ENCODE measurements at places on chromosomes 1 and 21.

DNA sequence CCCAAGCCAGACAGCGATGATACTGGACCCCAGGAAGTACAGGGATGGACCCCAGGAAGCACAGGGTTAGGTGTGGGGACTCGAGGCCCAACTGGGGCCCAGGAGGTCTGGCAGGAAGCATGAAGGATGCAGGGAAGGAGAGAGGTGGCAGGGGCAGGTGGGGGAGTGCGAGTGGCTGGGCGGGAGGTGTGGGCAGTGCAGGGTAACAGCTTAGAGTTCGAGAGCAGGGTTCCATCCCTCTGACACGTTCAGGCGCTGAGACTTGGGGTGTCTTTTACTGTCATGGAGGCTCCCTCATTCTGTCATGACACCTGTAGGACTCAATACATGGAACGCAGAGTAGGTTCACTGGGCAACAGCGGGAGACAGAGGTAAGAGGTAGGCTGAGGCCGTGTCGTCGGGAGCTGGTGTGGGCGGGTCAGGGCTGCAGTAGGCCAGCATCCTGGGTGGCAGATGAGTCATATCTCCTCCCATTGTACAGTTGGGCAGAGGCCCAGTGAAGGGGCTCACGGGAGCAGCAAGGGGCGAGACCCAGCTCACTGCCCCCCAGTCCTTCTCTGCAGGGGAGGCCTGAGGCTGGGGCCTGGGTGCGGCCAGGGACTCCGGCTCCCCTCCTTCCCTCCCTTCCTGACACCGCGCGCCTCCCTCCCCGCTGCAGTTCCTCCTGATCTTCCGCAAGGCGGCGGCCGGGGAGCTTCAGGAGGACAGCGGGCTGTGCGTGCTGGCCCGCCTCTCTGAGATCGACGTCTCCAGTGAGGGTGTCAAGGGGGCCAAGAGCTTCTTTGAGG is 11.6 kb upstream of the CTRC start:
- DNase-seq = peak; percentile 34

GRCh38 chr1:228207851-228208821 is at the start of gene OBSCN:
OBSCN (plus strand) TSS chr1:228208044; CDS start chr1:228211784, 3,740 bp downstream.
- DNase-seq = no peak

- peak; percentile 80 for DNase-seq
These were observed 46.0 kb downstream of the GRHL3 start for GRCh38 chr1:24364975-24365678.

- no peak for DNase-seq
These were observed 622.0 kb downstream of the KIF26B start for GRCh38 chr1:245776694-245777332.

DNA sequence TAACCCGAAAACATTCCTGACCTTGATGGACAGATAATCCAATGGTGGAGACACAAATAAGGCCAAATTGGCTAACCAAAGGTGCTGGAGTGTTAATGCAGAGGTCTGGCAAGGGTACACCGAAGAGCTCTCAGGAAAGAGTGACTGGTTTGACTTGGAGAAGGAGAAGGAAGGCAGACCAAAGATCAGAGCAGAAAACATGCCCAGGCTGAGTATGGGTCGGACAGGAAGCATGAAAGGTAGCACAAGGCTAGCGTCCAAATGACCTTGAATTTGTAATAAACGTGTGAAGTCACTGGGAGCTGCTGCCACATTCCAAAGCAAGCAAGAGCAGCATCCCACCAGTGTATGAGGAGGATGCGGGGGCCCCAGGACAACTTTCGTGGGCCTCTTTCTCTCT is 45.7 kb downstream of the APP start:
- peak; percentile 38 for DNase-seq

DNA sequence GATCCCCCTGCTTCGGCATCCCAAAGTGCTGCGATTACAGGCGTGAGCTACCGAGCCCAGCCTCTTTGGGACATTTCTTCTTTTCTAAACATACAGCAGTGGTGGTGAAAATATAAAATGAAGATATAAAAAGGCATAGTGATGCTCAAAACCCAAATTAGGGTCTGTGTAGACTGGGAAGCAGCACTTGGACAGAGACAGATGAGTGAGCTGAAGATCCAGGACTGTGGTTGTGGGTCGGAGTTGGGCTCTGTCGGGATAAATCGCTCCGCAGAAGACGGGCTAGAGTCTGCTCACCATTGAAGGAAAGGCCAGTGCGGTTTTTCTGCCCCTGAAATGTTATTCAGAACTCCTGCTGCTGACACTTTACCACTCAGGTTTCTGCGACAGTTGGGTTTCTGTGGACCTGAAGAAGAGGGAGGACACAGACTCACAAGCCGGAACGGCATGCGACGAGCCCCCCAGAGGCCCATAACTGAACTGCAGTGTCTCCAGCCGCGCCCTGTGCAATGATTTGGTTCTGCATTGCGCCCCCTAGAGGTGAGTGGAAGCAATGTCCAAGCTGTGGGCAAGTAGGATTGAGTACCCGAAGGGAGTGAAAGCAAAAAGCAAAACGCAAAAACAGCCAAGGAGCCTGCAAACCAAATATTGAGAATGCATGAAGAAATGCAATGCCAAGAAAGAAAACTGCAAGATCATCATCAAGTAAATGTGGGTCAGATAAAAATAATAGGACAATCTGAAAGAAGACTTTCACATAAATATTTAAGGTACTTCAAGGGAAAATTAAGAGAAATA is 66.6 kb downstream of the GABPA start:
- peak; percentile 91 for DNase-seq

GRCh38 chr1:188350104-188350503 is 1521.4 kb downstream of the PLA2G4A start:
- no peak for DNase-seq

GRCh38 chr1:153389973-153390879 is 647 bp downstream of the S100A8 start:
- DNase-seq = no peak

- peak; percentile 94 for DNase-seq
These were observed 45.7 kb downstream of the PSMG1 start for GRCh38 chr21:39137248-39138178.

DNA sequence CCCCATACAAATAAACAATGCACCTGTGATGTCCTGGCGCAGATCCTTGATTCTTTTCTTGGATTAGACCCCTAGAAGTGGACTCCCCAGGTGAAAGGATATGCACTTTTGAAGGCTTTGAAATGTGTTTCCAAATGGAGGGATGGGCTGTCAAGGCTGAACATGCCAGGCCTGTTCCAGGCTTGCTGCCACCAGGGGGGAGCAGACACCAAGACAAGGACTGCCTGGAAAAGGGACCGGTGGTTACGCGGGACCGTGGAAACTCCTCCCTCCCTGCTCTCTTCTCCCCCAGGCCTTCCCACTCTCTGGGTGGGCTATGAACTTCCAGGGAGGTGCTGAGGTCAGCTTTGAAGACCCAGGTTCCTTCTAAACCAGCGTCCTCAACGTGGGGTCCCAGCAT is 12.7 kb downstream of the C1QB start:
- DNase-seq = peak; percentile 65

DNA sequence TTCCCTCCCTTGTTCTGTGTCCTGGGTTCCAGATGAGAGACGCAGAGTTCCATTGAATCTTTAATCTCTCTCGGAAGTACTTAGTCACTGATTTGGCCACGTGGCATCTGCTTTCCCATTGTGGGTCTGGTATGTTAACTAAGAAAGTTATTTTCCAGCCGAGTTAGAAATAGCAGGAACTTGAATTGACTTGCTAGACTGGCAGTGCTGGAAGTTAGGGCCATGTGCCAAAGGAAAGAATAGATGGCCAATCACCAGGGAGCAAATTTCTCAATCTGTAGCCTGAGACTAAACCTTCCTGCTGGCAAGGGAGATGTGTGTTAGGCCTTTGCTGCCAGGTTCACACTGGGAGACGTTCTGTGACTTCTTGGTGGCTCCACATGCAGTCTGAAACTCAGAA is 24.2 kb upstream of the SLFNL1 start:
- DNase-seq = peak; percentile 65

DNA sequence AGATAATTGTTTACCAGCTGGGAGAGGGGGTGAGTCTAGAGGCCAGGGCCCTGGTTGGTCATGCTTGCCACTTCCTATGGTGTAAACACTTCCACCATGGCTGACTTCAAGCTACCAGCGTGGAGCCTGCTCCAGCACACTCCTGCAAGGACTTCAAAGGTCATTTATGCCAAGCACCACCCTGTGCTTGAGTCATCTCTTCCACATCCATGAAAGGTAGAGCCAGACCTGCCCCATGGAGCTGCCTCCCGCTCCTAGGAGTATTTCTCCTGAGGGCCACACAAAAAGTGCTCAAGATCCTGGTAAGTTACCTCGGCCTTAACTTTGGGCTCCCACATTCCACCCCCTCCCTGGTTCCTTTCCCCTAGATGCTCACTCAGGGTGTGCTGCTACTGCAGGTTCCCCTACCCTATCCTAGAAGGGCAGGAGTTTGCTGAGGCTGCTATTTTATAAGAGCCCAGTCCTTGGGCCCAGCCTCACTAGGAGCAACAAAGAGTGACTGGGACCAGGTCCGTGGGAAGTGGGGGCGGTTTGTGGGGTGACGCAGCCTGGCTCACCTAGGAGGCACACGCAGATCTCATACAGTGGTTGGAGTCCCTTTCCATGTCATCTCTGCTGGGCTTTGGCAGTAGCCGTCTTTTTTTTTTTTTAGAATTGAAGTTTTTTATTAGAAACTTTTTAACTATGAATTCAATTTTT is 2.4 kb downstream of the RAB7B start:
- DNase-seq = no peak

GRCh38 chr1:169909499-169909898 is 15.8 kb upstream of the SCYL3 start:
- DNase-seq = no peak

DNA sequence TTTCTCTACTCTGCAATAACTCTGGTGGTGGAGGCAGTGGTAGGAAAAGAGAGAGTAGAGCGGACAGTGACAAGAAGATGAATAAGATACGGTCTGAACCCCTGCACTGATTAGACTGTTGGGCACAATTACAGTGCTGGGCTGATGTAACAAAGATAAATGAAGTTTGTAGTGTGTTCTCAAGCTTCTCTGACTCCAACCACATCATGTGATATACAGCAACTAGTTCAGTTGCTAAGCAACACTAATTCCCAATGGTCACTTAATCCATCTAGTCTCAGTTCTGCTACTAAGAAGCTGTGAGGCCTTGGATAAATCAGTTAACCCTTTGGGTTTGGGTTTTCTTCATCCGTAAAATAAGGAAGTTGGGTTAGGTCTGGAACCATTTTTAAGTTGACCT is 17.3 kb downstream of the DDR2 start:
- DNase-seq = peak; percentile 45

DNA sequence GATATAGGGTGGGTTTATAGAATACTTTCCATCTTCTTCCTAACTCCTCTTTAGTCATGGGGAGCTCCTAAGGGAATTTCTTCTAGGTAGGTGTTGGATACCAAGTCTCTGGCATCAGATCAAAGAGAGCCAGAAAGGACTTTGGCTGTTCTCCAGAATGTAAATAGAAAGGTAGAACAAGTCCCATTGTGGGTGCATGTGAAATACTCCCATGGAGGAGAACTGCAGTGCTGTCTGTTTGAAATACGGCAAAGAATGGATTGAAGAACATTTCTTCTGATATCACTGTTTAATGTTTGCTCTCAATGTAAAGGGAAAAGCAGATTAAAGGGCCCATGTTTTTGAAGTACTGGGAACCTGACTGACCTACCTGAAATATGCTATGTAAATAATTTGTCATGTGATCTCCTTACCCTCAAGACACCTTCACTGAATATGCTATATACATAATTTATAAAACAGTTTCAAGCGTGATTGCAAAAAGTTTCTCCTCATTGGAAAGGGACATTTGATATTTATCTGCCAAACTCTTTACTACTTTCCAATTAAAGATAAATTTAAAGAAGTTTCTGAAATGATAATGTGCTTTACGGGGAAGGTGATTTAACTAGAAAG is 65.9 kb downstream of the LAMC1 start:
- no peak for DNase-seq

DNA sequence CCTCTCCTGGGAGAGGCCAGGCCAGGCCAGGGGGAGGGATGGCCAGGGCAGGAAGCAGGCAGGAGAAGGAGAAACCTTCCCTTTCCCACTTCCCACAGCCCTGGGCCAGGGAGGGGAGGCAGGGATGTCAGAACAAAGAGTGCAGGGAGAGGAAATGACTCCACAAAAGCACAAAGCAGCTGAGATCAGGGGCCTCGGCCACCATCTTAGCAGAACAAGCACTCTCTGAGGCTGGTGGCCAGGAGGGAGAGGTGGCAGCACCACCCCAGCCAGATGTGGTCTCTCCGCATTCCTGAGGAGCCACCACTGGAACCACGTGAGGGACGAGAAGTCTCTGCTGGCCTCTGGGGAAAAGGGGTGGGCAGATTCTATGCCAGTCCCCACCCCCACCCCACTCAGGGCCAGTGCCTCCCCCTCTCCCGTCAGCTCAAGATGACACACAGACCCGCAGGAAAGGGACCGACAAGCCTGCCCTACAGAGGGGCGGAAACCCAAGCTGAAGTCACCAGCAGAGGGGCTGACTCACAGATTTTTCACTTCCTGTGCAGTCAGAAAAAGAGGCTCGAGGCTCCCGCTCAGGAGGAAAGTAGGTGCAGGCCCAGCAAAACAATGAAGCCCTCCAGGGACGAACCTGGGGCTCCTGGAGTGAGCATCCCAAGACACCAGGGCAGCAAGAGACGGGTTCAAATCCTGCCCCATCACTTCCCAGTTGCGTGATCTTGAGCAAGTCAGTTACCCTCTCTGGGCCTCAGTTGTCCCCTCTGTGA is 24.1 kb upstream of the ALDH4A1 start:
- peak; percentile 79 for DNase-seq

- no peak for DNase-seq
These were observed 175.4 kb downstream of the HS2ST1 start for GRCh38 chr1:87089823-87090222.

- DNase-seq = no peak
These were observed 252.3 kb downstream of the BRINP2 start for GRCh38 chr1:177423090-177423489.

DNA sequence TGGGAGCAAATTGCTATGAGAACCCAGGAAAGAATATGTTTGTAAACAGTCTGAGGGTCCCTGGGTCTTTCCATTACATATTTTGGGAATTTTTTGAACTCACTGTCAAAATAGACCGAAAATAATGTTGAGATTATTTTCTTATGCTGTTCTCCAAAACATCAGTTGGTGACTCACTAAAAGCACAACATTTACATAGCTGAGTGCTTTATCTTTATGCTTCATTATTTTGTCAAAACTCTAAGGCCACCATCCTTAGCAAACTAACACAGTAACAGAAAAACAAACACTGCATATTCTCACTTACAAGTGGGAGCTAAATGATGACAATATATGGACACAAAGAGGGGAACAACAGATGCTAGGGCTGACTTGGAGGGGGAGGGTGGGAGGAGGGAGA is 459.3 kb downstream of the ADGRL2 start:
- no peak for DNase-seq
